Peyer's patch (tissue), 4 donors: ENCODE measurements at places on chromosomes 11 and 22.

DNA sequence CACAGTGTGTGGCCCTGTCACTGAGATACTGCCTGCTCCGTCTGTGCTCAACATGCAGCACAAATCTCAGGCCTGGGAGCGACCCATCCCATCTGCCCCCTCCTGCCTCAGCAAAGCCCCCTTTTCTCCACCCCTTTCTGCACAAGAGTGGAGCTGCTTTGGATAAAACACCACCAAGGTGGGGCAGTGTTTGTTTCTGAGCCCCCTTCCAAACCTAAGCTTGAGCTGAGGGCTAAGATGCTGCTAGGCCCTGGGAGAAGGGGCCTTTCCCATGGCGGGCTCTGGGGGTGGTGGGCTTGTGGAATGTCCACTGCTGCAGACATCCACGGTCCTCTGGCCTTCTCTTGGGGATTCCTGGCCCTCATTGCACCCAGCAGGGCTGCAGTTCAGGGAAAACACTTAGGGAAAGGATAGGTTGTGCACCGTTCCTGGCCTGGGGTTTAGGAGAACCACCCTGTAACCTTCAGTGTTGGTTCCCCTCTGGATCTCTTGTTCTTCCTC is 594.1 kb downstream of the TBC1D22A start:
- H3K4me3 ChIP-seq: no peak overlapping the region

DNA sequence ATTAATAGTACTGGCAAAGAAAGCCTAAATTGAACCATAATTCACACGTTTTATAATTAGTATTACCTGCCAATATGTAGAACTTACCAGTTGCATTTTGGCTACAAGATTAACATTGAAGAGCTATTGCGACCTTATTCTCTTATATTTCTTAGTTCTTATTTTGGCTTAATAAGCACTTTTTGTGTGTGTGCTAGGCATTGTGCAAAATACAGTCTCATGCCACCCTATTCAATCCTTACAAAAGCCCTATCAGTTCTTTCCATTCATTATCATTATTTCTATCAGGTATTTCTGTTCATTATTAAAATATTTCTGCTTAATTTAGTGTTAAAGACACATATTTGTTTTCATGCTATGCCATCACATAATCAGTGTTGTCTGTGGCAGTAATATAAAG is 41.2 kb downstream of the MAML2 start:
- H3K36me3 ChIP-seq: no peaks in the 10 kb centered on the region
- no peak for DNase-seq
- no peak overlapping the region for H3K27ac ChIP-seq
- no peak overlapping the region for H3K4me3 ChIP-seq
- peaks cover 26% of the 10 kb centered on the region for H3K4me1 ChIP-seq

DNA sequence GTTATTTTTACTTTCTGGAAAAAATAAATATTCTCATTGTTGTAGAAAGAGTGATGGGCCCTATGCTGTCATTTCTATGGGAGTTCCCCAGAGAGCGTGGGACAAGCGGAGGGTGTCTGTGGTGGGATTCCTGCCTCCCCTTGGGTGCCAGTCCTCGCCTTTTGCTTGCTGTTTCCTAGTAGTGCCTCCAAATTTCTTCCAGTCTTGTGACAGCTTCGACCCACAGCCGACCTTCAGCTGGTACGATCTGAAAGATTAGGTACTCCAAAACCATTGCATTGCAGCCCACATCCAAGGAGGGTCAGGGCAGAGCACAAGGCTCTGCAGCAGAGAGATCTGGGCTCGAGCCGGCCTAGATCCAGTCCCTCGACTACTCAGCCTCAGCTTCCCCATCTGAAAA is 58.9 kb upstream of the EMID1 start:
- H3K27ac ChIP-seq: no peak overlapping the region
- H3K27me3 ChIP-seq: no peaks in the 10 kb centered on the region
- H3K4me3 ChIP-seq: no peak overlapping the region

- DNase-seq: no peak
- H3K36me3 ChIP-seq: no peaks in the 10 kb centered on the region
- H3K4me3 ChIP-seq: no peak overlapping the region
- no peaks in the 10 kb centered on the region for H3K27me3 ChIP-seq
- no peak overlapping the region for H3K27ac ChIP-seq
- H3K4me1 ChIP-seq: no peaks in the 10 kb centered on the region
Observed at GRCh38 chr11:113436672-113437252, 38.4 kb downstream of the DRD2 start.

DNA sequence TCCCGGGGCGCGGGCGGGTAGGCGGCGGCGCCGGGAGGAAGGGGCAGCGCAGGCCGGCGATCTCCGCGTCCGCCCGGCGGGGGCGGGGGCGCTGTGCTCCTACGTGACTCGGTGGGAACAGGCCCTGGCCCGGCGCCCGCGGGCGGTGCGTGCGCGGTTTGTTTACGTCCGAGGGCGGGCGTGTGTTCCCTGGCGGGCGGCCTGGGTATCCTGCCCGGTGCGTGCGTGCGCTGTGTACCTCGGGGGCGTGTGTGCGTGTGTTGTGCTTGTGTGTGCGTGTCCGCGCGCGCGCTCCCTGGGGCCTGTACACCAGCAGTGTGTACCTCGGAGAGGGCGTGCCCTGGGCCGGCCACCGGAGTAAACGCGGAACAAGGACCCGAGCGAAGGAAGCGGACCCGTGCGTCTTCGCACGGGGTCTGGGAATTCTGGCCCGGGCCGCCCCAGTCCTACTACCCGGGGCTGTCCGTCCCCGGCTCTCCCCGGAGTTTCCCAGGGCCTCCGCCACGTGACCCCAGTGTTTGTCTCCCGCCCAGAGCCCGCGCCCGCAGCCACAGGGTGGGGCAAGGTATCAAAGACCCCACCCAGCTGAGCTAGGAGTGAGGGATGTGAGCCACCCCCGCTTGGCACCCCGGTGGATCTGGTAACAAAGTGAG is 769 bp downstream of the MAFF start:
- H3K4me1 ChIP-seq: no peaks in the 10 kb centered on the region
- DNase-seq: peak; percentile 88
- H3K27me3 ChIP-seq: no peaks in the 10 kb centered on the region
- H3K4me3 ChIP-seq: peak overlapping the region; percentile 67

DNA sequence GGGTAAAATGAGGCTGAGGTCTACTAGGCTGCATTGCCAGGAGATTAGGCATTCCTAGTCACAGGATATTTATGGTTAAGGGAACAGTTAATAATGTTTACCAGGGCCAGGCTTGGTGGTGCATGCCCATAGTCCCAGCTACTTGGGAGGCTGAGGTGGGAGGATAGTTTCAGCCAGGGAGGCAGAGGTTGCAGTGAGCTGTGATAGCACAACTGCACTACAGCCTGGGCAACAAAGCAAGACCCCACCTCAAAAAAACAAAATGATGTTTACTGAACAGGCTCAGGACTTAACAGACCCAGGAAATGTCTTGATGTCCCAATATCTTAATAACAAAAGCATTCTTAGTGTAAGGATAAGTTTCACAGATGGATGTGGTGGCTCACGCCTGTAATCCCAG is 2.8 kb upstream of the MRPL16 start:
- no peak overlapping the region for H3K27ac ChIP-seq
- DNase-seq: no peak
- H3K27me3 ChIP-seq: no peaks in the 10 kb centered on the region
- no peak overlapping the region for H3K4me3 ChIP-seq
- H3K4me1 ChIP-seq: peaks cover 7% of the 10 kb centered on the region

- peaks cover 3% of the 10 kb centered on the region for H3K36me3 ChIP-seq
- no peaks in the 10 kb centered on the region for H3K27me3 ChIP-seq
- H3K27ac ChIP-seq: no peak overlapping the region
- H3K4me1 ChIP-seq: no peaks in the 10 kb centered on the region
Observed at GRCh38 chr22:17100621-17101020, 15.8 kb downstream of the IL17RA start.

GRCh38 chr22:27292542-27293299 is 508.8 kb downstream of the MN1 start:
- no peaks in the 10 kb centered on the region for H3K4me1 ChIP-seq
- no peak overlapping the region for H3K4me3 ChIP-seq
- no peak overlapping the region for H3K27ac ChIP-seq
- no peaks in the 10 kb centered on the region for H3K27me3 ChIP-seq

DNA sequence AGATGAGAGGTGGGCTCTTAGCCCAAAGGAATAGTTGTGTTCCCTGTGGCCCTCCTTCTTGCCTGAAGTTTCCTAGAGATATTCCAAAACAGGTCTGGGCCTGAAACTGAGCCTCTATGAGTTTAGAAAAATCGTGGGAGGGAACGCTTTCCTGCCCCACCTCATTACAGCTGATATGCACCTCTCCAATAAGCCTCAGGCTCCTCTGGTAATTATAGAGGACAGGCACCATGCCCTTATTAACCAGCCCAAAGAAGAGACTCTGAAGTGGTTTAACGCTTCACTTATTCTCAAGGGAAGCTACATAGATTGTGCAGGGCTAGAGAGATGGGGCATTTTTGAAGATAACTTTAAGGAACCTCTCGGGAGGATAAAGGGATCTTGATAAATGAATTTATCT is 3.4 kb upstream of the MPZL2 start:
- H3K36me3 ChIP-seq: no peaks in the 10 kb centered on the region
- no peak overlapping the region for H3K4me3 ChIP-seq
- DNase-seq: no peak
- H3K27me3 ChIP-seq: no peaks in the 10 kb centered on the region

DNA sequence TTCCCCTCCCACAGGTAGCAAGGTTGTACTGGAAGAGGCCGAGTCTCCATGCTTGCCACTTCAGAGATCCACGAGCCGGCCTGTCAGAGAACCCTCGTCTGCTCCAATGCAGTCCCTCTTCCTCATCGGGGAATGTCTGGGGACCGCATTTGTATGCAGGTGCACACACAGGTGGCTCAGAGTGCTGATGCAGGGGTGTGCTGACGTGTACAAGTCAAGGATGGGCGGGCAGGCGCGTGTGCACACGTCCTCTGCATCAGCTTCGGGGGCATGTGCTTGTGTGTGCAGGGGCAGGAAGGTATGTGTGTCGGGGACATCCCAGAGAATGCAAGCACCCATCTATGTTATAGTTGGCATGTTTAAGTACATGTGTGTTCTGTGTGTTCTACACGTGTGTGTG is 49.4 kb downstream of the ELFN2 start:
- DNase-seq: no peak
- no peaks in the 10 kb centered on the region for H3K4me1 ChIP-seq
- H3K36me3 ChIP-seq: no peaks in the 10 kb centered on the region
- H3K27ac ChIP-seq: no peak overlapping the region
- no peaks in the 10 kb centered on the region for H3K27me3 ChIP-seq
- H3K4me3 ChIP-seq: no peak overlapping the region

- no peaks in the 10 kb centered on the region for H3K4me1 ChIP-seq
- DNase-seq: peak; percentile 68
- no peak overlapping the region for H3K4me3 ChIP-seq
- H3K36me3 ChIP-seq: no peaks in the 10 kb centered on the region
- H3K27ac ChIP-seq: peak overlapping the region; percentile 56
Observed at GRCh38 chr11:16184588-16184987, 171.8 kb downstream of the SOX6 start.

DNA sequence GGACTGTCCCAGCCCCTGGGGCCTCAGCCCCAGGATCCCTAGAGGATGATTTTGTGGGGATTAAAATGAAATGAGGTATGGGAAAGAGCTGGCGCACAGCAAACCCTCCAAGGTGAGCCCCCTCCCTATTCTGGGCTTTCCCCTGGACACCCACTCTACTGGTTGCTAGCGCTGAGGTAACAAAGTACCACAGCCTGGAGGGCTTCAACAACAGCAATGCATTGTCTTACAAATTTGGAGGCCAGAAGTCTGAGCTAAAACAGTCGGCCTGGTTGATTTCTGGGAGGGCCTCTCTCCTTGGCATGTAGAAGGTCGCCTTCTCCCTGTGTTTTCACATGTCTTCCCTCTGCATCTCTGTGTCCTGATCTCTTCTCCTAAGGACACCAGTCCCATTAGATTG is 913.6 kb downstream of the NTM start:
- no peaks in the 10 kb centered on the region for H3K36me3 ChIP-seq
- no peaks in the 10 kb centered on the region for H3K4me1 ChIP-seq
- DNase-seq: no peak
- no peak overlapping the region for H3K27ac ChIP-seq
- no peaks in the 10 kb centered on the region for H3K27me3 ChIP-seq

- H3K36me3 ChIP-seq: no peaks in the 10 kb centered on the region
- H3K4me3 ChIP-seq: no peak overlapping the region
- no peaks in the 10 kb centered on the region for H3K27me3 ChIP-seq
Observed at GRCh38 chr11:85232559-85232958, 394.6 kb downstream of the DLG2 start.

- no peaks in the 10 kb centered on the region for H3K36me3 ChIP-seq
- peaks cover 9% of the 10 kb centered on the region for H3K4me1 ChIP-seq
- no peak for DNase-seq
Observed at GRCh38 chr11:46616551-46617133, 385 bp downstream of the HARBI1 start.

GRCh38 chr22:22027955-22028354 is 45.4 kb upstream of the TOP3B start:
- H3K27me3 ChIP-seq: no peaks in the 10 kb centered on the region
- no peak overlapping the region for H3K4me3 ChIP-seq
- no peak for DNase-seq
- no peak overlapping the region for H3K27ac ChIP-seq
- H3K4me1 ChIP-seq: no peaks in the 10 kb centered on the region
